Aorta (tissue), 5 donors: ENCODE measurements at places on chromosomes 16 and 17.

GRCh38 chr17:32209608-32210007 is 56.0 kb upstream of the RHBDL3 start:
- no peak for DNase-seq

- no peak for DNase-seq
These were observed 44.1 kb downstream of the SLC7A5 start for GRCh38 chr16:87824991-87825841.

GRCh38 chr17:41521574-41522261 is 3.0 kb upstream of the KRT15 start:
- no peak for DNase-seq

DNA sequence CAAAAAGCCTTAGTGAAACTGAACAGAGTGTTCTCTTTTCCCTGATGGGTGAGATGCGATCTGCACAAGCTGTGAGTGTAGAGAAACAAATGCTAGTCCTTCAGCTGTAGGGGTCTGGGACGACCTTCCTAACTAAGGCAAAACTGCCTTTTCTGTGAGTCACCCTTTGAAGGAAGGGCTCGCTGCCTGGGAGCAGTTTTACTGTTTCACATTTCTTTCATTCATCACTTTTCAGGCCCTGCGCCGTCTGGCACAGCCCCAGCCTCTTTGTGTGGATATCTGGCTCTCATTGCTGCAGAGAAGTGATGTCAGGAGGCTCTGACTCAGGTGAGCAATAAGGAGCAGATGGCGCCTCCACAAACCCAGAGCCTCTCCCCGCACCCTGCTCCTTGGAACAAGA is 57.4 kb downstream of the HS3ST3A1 start:
- DNase-seq = peak; percentile 55

- DNase-seq = no peak
These were observed 10.0 kb upstream of the KATNB1 start for GRCh38 chr16:57725554-57725953.

- no peak for DNase-seq
These were observed 4.2 kb downstream of the SLX4 start for GRCh38 chr16:3607161-3607560.

DNA sequence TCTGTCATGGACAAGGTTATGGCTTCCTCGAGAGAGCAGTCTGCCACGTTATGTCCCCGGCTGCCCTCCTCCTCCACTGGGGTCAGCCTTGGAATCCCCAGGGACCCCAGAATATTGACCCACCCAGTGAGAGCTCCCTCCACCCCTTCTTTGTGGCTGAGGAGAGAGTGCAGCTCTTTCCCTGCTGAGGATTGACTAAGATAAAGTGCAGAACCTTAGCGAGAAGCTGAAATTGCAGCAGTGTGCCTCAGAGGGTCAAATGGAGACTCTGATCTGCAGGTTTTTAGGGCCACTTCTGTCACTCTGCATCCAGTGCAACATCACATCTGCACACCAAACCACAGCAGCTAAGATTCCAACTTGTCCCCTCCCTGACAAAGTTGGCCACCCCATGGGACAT is 25.6 kb upstream of the PMFBP1 start:
- no peak for DNase-seq

GRCh38 chr17:40648384-40648968 is 858 bp upstream of the SMARCE1 start:
- DNase-seq = peak; percentile 80

DNA sequence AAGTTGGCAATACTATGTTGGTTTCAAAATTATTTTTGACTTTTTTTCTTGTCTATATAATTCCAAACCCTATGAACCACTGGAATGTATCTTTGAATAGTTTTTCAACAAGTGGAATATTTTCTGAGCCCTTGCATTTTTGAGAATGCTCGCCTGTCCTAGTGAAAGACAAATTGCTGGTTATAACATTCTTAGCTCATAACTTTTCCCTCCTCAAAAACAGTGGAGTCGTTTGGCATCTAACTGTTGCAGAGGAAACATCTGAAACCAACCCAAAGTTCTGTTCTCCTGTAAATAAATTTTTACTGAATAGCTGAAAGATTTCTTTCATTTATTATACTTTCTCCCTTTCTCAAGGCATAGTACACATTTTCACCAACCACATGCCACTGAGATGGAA is 11.3 kb upstream of the COX10 start:
- DNase-seq = no peak

DNA sequence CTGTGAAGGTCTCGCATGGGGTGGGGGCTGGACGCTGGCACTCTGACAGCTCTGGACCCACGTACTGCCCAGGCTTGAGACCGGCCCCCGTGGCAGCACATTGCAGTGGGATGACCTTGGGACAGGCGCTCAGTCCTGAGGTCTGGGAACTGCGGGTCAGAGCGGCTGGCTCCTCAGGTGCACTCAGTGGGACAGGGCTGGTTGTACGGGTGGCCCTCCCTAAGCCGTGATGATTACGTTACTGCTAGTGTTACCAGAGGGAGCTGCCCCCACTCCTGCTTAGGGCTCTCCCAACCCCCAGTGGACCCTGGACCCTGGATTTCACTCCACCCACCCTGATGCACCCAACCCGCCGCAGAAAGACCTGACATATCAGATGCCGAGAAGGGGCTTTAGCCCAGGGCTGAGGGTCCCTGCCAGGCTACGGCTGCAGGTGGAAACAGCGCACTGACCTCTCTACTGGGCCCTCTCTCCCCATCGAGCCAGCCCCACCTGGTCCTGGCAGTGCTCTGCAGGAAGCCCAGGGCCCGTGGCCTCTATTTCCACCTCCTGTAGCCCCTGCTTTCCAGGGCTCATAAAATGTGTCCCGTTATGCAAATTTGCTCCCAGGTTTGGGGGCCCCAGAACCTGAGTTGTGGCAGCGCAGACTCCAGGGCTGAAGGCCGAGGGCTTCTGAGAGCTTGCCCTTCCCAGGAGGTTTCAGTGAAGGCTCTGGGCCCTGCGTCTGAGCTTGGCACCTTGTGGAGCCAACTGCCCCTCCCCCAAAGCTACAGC is 77.2 kb downstream of the RTN4RL1 start:
- DNase-seq = no peak

- no peak for DNase-seq
These were observed 983.9 kb upstream of the EEF2KMT start for GRCh38 chr16:6081320-6081976.

DNA sequence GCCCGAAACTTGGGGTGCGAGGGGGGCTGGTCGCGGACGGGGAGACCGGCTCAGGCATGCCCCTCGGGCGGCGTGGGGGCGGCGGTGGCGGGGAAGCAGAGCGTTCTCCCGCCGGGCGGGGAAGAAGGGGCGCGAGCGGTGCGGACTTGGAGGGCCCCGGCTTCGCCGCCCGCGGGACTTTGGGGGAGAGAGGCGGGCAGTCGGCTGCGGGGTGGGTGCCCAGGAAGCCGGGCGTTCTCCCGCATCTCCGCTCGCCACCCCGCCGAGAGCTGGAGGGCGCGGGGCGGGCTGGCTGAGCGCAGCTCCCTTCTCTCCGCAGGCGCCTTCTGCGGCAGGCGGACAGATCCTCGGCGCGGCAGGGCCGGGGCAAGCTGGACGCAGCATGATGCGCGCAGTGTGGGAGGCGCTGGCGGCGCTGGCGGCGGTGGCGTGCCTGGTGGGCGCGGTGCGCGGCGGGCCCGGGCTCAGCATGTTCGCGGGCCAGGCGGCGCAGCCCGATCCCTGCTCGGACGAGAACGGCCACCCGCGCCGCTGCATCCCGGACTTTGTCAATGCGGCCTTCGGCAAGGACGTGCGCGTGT is 772 bp downstream of the NTN1 start:
- DNase-seq = peak; percentile 62

GRCh38 chr17:5396612-5397011 is 22.9 kb downstream of the NUP88 start:
- no peak for DNase-seq

DNA sequence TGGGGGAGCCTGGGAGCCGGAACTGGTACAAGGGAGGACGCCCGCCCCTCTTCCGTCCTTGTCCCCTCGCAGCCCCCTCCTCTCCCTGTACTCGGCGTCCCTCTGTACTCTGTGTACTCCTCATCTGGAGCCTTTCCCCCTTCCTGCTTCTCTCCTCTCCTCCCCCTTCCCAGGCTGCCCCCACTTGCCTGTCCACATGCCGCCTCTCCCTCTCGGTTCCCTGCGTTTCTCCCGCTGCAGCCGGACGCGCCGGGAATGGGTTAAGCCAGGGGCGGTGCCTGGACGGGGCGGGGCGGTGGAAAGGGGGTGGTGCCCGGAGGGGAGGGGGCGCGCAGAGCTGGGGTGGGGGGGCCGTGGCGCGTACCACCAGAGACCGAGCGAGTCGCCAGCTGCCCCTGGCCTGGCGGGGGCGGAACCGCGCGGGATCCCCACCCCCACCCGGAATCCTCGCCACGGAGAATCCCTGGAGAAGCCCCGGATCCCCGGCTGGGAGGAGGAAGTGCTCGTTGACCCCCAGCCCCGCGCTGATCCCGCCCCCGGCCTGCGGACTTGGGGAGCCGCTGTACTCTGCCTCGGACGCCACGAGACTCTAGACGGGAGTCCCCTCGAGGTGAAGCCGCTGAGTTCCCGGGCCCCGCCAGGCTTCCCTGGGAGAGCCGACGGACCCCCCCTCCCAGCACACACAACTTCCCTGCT is 22.6 kb downstream of the GJD3 start:
- peak; percentile 91 for DNase-seq

GRCh38 chr16:54505549-54506213 is 219.1 kb upstream of the IRX3 start:
- no peak for DNase-seq

GRCh38 chr16:69871708-69872107 is 79.4 kb upstream of the CLEC18A start:
- no peak for DNase-seq

GRCh38 chr16:84093879-84094270 is 22.9 kb downstream of the MBTPS1 start:
- no peak for DNase-seq

DNA sequence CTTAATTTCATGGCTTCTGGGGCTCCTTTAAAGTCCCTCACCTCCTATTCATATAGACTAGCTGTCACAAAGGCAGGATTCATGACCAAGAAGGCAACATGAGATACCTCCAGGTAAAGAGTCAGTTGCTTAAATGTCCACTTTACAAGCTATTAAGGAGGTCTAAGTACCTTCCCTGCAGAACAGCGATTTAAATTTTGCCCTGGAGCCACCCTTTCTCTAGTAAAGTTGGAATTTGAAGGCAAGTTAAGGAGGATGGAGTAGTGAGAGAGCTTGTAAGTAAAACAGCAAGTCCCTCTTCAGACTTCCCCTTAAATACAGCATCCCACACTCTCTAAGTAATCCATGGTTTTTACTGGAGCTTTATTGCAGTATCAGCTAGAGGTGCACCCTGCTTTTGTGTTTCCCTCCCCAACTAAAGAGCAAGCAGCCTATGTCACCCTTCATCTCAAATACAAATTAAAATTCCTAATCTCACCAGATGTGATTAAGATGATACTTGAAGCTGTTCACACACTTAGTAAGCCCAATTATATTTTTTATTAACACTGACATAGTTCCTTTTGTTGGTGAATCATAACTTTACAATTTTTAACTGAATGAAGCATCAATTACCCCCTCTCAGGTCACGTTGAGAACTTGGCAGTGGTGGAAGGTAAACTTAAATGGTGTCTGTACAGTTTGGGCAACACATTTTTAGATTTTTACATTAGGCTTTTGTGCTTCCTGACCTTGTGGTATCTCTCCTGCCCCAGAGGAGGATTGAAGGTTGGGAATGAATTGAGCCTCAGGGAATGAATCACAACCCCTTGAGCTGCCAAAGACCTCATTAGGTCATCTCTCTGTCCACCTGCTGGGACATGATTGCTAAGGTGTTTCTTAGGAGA is 108.9 kb downstream of the TANGO6 start:
- no peak for DNase-seq

DNA sequence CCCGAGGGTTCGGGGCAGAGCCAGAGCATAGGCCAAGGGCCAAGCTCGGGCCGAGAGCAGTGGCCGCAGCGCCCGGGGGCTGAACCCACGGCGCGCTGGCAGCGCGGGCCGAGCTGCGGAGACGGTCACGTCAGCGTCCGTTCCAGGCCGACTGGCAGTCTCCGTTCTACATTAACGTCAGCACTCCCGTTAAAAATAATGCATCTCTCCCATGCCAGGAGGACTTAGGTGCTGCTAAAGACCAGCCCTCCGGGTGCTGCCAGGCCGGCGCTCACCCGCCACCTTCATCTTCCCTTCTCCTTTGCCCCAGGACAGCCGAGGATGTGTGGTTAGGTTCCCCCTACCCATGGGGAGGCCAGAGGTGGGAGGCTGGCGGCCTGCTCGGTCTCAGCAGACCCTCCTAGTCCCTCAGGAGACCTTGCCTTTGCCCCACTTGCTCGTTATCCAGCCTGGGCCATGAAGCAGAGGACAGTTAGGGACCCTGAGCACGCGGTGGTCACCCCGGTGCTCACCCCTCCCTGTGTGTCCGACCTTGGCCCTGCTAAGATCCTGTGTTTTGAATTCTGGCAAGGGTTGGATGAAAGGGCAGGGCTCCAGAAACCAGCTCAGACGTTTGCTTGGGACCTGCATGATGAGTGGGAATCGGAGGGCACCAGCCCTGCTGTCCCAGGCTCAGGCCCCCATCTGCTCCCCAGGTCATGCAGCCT is 572 bp downstream of the MPG start:
- DNase-seq = no peak

- DNase-seq = no peak
These were observed 9.5 kb upstream of the RAPGEFL1 start for GRCh38 chr17:40167685-40168261.

- no peak for DNase-seq
These were observed 193.6 kb downstream of the AATF start for GRCh38 chr17:37142294-37142896.

DNA sequence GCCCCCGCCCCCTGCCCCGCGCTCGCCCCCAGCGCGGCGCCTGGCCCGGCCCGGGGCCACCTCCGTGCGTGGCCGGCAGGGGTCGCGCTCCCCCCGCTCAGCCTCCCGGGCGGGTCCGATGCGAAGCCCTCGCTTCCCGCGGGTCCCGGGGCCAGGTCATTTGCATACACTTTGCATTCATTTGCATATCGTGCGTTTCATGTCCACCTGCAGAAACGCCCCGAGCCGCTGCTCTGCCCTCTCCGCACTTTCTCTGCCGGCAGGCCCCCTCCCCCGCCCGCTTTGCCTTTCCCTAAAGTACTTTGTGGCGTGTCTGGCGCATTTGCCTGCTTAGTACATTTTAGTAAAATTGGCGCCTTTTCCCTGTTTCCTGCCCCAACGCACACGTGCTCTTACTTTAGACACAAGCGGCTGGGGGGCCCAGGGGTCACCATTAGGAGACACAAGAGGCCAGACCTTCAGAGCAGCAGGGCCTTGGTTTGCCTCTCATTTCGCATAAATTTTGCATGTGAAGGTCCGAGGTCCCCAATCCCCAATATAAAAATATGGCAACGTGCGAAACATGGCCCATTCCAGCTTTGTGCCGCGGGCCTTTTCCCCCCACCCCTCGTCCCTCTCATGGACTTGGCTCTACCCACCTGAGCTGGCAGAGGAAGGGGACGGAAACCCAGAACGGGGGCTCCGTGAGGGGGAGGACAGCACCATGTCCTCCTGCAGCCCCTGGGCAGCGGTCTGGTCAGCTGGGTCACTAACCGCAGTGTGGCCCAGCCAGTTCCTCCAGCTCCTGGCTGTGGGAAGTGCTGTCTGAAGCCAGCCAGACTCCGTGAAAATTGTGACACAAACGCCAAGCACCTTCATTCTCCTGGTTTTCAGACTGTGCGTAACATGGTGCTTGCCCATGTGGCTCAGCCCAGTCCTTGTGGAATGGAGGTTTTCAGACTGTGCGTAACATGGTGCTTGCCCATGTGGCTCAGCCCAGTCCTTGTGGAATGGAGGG is 34.8 kb downstream of the CBFA2T3 start:
- no peak for DNase-seq
